ENCODE measurements at places on chromosomes 5 and 9. TPM values are rescaled to one million over a fixed set of nuclear protein-coding genes. Genes with fewer than 3 reads are reported as not detected.

The ADCY2 gene
- 5.6 TPM for polyA plus RNA-seq

The QRFP gene
- polyA plus RNA-seq, result not detected

The ZNF454 gene
- 1.6 TPM for polyA plus RNA-seq

The TCF7 gene
- polyA plus RNA-seq, result 0.11 TPM

The SIGMAR1 gene
- 28.8 TPM for polyA plus RNA-seq

The RNF14 gene
- 96.9 TPM for polyA plus RNA-seq

The PRELID2 gene
- 2.0 TPM for polyA plus RNA-seq

The PAPPA gene
- polyA plus RNA-seq, result 0.29 TPM

The ANXA2R gene
- polyA plus RNA-seq, result 0.28 TPM

The SPINK13 gene
- not detected for polyA plus RNA-seq

The SOX30 gene
- polyA plus RNA-seq, result 0.95 TPM

The IGFBPL1 gene
- 1.3 TPM for polyA plus RNA-seq

The PTBP3 gene
- polyA plus RNA-seq, result 4.2 TPM

The ORM1 gene
- polyA plus RNA-seq, result 3.5 TPM

The PCDHGC3 gene
- 70.9 TPM for polyA plus RNA-seq

The CBY3 gene
- polyA plus RNA-seq, result not detected

The SPINK6 gene
- 2,131 TPM for polyA plus RNA-seq

The TSLP gene
- not detected for polyA plus RNA-seq

The PAEP gene
- not detected for polyA plus RNA-seq

The SMU1 gene
- 19.2 TPM for polyA plus RNA-seq

The CLIC3 gene
- not detected for polyA plus RNA-seq

The HSPB3 gene
- polyA plus RNA-seq, result 2.3 TPM

The CNTLN gene
- polyA plus RNA-seq, result 3.1 TPM

The TLX3 gene
- not detected for polyA plus RNA-seq

The ROPN1L gene
- polyA plus RNA-seq, result 6.9 TPM

The IFNA13 gene
- not detected for polyA plus RNA-seq

The AMACR gene
- polyA plus RNA-seq, result 47.7 TPM

The EDIL3 gene
- 168 TPM for polyA plus RNA-seq

The MCTP1 gene
- polyA plus RNA-seq, result 8.5 TPM

The SLC6A3 gene
- polyA plus RNA-seq, result not detected

The ARID3C gene
- not detected for polyA plus RNA-seq

The IFNA21 gene
- polyA plus RNA-seq, result not detected

The CDC20B gene
- not detected for polyA plus RNA-seq

The SPINK5 gene
- 0.23 TPM for polyA plus RNA-seq

The MIER3 gene
- 6.0 TPM for polyA plus RNA-seq

The SLC6A19 gene
- not detected for polyA plus RNA-seq

The PCDHGA1 gene
- 0.69 TPM for polyA plus RNA-seq

The NIM1K gene
- polyA plus RNA-seq, result 1.3 TPM

The CYFIP2 gene
- polyA plus RNA-seq, result 402 TPM

The C7 gene
- 0.28 TPM for polyA plus RNA-seq

The SV2C gene
- 53.8 TPM for polyA plus RNA-seq

The FBP1 gene
- 0.59 TPM for polyA plus RNA-seq

The PKD2L2 gene
- polyA plus RNA-seq, result not detected

The CDX1 gene
- polyA plus RNA-seq, result not detected

The WHRN gene
- not detected for polyA plus RNA-seq

The GPRIN1 gene
- polyA plus RNA-seq, result 2.2 TPM

The JADE2 gene
- 2.7 TPM for polyA plus RNA-seq

The FOXE1 gene
- not detected for polyA plus RNA-seq

The KLF9 gene
- 35.3 TPM for polyA plus RNA-seq

The TRMO gene
- 6.6 TPM for polyA plus RNA-seq

The PCDHA11 gene
- 2.8 TPM for polyA plus RNA-seq

The CER1 gene
- not detected for polyA plus RNA-seq
